ENCODE measurements at places on chromosomes 7 and 10.

DNA sequence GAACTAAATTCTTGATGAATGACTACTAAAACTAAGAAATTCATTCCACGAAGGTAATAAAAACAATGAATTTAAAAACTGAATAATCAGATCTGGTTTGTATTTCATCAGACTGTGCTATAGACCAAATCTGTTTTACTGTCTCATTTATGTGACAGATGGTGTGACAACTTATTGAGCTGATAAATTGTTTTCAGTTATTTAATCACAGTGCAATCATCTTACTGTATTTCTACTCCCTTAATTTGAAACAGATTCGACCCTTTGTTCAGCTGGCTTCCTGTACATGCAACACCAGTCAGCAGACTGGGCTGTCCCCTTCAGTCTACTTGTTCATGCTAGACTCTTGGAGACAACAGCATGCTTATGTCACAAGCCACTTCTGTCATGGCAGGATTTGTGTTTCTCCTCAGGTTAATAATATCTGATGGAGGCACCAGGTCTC, 150.9 kb downstream of the MBL2 start:
- DNase-seq: no peak

DNA sequence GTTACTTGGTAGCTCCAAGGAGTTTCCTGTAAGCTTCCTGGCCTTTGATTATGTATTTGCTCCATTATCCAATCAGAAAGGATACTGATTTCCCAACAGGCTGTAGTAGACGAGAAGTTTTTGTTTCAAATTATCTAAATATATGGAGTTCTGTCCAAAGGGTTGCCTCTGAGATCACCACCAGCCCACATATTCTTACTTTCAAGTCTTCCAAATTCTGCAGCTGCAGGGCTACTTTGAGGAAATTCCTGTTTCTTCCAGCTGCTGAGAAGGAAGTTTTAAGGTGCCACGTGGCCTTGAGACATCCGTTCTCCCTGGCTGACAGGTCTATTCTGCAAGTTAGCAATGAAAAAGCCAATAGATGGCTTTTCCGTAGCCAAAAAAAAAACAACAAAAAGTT, 286.0 kb downstream of the TWIST1 start:
- no peak for DNase-seq

- no peak for DNase-seq
Observed at GRCh38 chr10:107442035-107442505, 277.6 kb upstream of the SORCS1 start.

GRCh38 chr10:88733215-88733614, 26.6 kb upstream of the LIPN start:
- DNase-seq: no peak

- no peak for DNase-seq
Observed at GRCh38 chr7:33761449-33762080, 143.8 kb upstream of the BMPER start.

DNA sequence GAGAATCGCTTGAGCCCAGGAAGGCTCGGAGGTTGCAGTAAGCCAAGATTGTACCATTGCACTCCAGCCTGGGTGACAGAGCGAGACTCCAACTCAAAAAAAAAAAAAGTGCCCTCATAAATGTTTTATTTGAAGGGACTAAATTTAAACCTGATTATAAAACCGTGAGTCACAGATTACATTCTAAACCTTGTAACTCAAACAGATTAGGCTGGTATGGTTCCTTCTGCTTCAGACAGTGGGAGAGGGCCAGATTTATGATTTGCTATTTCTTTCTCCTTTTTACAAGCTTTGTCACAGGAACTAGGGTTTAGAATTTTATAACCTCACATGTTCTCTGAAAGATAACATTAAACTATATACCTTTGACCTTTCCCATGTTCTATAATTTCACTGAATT, 801.2 kb upstream of the ZWINT start:
- no peak for DNase-seq

- DNase-seq: no peak
Observed at GRCh38 chr10:118047157-118047719, 497 bp upstream of the RAB11FIP2 start.

DNA sequence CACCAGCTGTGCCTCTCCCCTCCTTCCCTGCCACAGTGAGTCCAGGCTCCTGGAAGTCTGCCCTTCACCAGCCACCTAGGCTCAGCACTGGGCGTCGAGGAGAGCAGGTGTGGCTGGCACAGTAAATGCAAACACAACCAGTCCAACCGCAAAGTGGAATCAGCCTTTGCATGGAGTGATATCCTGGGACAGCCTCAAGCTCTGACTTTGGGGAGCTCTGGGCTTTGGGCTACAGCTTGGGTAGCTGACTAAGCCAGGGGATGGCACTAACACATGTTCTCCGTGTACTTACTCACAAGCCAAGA, 312.4 kb downstream of the KCNMA1 start:
- DNase-seq: no peak

- DNase-seq: no peak
Observed at GRCh38 chr10:85976267-85976793, 390.3 kb downstream of the GRID1 start.

- no peak for DNase-seq
Observed at GRCh38 chr10:128729910-128730420, 603.7 kb upstream of the MKI67 start.

- no peak for DNase-seq
Observed at GRCh38 chr10:17209881-17210280, 8.4 kb upstream of the TRDMT1 start.

DNA sequence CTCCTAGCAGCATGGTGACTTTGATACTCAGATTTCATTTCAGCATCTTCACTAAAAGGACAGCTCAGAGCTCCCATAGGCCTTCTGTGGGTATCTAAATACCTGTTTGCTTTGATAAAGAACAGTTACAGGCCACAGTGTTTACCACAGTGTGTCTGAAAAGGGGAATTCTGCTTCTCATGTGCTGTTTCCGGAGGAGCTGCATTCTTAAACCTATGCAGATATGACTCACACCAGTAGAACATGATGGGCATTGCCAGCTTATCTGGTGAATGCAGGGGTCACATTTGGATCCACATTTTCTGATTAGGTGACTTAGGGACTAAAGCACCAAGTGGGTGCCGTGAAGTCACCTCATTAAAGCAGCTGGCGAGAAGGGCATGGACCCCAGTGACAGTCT, 52.6 kb downstream of the TRRAP start:
- DNase-seq: no peak

DNA sequence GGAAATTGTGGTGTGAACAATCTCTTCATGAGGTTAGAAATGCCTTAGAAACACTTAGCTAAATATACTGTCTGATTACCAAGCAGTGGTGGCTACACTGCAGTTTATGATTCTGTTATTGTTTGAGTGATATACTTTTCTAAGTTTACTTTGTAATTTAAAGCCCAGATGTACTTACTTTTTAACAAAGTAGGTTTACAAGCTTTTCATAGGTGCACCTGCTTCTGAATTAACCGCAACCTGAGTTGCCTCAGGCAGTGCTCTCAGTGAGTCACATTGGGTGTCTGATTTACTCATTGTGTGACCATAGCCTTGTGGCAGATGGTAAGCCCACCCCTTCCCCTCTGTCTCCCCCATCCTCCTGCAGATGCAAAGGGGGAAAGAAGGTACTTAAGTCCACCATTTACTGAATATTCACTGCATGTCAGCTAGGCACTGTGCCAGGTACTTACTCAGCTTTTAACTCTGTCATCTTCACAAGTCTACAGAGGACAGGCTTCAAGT, 9.0 kb downstream of the MTURN start:
- DNase-seq: no peak

GRCh38 chr10:49528977-49529506, 9.9 kb downstream of the ERCC6 start:
- DNase-seq: no peak

DNA sequence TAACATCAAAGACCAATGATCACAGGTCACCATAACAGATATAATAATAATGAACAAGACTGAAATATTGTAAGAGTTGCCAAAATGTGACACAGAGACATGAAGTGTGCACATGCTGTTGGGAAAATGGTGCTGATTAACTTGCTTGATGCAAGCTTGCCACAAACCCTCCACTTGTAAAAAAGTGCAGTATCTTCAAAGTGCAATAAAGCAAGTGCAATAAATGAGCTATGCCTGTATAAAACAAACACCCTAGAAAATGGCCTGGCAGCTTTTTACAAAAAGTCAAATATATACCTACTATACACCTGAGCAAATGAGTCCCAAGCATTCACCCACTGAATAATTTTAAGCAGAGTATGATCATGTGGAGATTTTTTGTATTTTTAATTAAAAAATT, 9.7 kb upstream of the CCDC7 start:
- DNase-seq: no peak

GRCh38 chr10:64731016-64731415, 1209.8 kb downstream of the REEP3 start:
- no peak for DNase-seq

DNA sequence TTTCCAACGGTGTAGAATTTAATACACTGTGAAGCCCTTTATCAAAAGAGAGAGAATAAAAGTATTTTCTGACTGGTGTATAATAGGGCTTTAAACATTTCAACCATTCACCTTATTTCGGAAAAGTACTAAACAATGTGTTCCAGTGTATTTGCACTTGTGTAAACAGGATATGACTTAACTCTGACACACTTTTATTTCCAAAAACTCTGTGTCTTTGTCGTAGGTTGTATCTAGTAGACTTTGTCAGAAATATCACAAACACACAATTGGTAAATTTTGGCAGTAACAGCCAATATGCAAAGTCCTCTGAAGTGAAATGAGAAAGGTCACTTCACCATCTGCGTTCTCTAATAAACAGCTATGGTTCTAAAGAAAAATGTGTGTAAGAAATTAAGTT, 10.3 kb upstream of the TSPAN13 start:
- no peak for DNase-seq

DNA sequence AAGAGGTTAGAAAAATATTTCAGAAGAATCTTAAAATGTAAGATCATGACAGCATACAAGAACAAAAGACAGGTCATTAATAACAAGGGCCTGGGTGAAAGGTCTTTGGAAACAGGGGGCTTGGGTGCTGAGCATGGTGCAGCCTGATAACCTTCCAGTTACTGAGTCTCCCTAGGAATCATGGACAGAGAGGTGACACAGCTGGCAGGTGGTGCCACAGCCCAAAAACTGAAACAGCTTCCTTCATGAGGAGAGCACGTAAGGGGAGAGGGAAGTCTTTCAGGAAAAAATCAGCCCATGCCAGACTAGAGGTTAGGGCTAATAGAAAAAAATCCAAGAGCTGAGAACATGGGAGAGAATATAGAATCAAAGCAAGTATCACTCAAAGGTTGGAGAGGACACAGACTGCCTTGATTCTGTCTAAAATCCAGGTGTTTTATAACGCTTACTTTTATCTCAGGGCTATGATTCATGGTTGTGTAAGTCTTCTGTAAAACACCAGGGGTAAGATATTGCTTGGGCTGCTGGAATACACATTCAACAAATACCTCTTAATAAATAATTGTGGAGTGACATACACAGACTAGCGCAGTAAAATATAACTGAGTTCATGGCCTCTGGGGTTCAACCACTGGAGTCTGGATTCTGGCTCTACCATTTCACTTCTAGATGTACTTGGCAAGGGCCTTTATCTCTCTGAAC, 88.1 kb downstream of the SEMA3C start:
- no peak for DNase-seq

DNA sequence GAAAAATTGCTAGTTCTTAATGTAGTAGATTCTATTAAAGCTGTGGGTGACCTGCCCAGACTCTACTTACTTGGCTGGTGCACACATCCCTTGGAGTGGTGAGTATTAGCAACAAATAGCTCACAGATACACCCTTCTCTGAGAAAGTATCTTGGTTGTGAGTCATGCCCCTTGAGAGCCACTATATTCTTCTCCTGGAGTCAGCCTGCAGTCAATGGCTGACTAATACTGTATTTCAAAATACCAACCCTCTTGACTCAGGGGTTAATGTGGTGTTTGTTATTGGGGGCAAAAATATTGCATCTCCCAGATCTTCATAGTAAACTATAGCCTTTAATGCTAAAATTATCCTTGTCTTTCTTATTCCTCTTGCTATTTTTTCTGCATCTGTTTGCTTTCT, 354.9 kb downstream of the BMPER start:
- no peak for DNase-seq

- no peak for DNase-seq
Observed at GRCh38 chr10:93152136-93152535, 78.4 kb downstream of the CYP26A1 start.

DNA sequence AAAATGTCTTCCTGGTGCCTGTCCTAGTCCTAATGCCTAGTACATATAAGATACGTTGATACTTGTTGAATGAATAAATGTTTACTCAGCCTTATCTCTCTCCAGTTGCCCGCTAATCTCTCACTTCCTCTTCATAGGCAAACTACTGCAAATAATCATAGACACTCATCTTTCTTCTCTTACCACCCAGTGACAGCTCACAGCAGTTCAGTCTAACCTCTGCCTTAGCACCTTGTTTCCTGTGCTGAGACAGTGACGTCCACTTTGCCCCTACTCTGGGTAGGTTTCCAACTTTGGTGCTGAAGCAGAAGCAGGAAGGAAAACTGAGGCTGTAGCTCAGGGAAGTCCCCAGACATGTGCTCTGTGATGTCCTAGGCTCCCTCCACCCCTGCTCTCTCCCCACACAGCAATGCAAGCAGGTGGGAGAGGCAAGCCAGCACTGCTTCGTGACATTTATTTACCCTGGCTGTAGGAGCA, 45.5 kb upstream of the RHOBTB1 start:
- no peak for DNase-seq

DNA sequence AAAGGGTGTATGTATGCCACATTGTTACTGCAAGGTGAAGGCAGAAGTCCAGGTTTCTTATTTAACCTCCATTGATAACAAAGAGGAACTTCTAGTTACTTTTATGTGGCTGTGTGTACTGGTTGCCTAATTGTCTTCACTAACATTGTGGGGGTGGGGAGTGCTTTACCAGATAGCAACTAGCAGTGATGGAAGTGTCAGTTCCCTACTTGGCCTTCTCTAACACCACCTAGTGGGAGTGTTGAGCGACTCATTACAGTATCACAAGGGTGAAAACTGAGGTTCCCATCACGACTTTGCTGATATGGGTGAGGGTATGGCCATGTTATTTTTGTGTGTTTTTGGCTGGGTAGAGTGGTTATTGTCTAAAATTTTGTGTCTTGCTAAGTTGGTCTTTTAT, 274.4 kb downstream of the THSD7A start:
- DNase-seq: no peak

GRCh38 chr7:235576-236395, 43.4 kb downstream of the FAM20C start:
- no peak for DNase-seq

GRCh38 chr7:30740417-30741181, 11.3 kb upstream of the INMT start:
- DNase-seq: peak; percentile 59

Measured in stimulated activated CD8-positive, alpha-beta memory T cell treated with anti-CD3 and anti-CD28 coated beads, Interleukin-4, amount 100 ng/mL, for 1 hour (primary cell).